ENCODE measurements at places on chromosomes 11 and 22. TPM values are rescaled to one million over a fixed set of nuclear protein-coding genes. Genes with fewer than 3 reads are reported as not detected.

The SHANK2 gene
- not detected for polyA plus RNA-seq

The C11orf87 gene
- polyA plus RNA-seq: not detected

The C11orf86 gene
- polyA plus RNA-seq: not detected

The PLAAT4 gene
- polyA plus RNA-seq: 0.88 TPM

The GAL3ST3 gene
- polyA plus RNA-seq: 0.24 TPM

The EMID1 gene
- polyA plus RNA-seq: 0.56 TPM

The HDHD5 gene
- 49.5 TPM for polyA plus RNA-seq

The TOP3B gene
- 28.3 TPM for polyA plus RNA-seq

The BIRC3 gene
- polyA plus RNA-seq: 0.28 TPM

The KDM4D gene
- polyA plus RNA-seq: 1.3 TPM

The MS4A4A gene
- 0.19 TPM for polyA plus RNA-seq

The OR4D5 gene
- polyA plus RNA-seq: not detected

The DUSP8 gene
- polyA plus RNA-seq: 6.0 TPM

The MTA2 gene
- 30.2 TPM for polyA plus RNA-seq

The CEP126 gene
- 2.9 TPM for polyA plus RNA-seq

The MRGPRE gene
- polyA plus RNA-seq: not detected

The OR4D6 gene
- polyA plus RNA-seq: not detected

The IRAG1 gene
- polyA plus RNA-seq: 0.22 TPM

The MMP7 gene
- polyA plus RNA-seq: 0.65 TPM

The PATE4 gene
- not detected for polyA plus RNA-seq

The MMP13 gene
- polyA plus RNA-seq: not detected

The F2 gene
- polyA plus RNA-seq: 0.10 TPM

The OVCH2 gene
- not detected for polyA plus RNA-seq

The OR8I2 gene
- polyA plus RNA-seq: not detected

The CYB5R2 gene
- polyA plus RNA-seq: 5.0 TPM

The KCNK4 gene
- 0.19 TPM for polyA plus RNA-seq

The SOX6 gene
- polyA plus RNA-seq: 0.14 TPM

The IFITM1 gene
- 24.6 TPM for polyA plus RNA-seq

The HTR3A gene
- not detected for polyA plus RNA-seq

The RFPL3 gene
- not detected for polyA plus RNA-seq

The OR52N4 gene
- polyA plus RNA-seq: 0.08 TPM

The GAS2 gene
- polyA plus RNA-seq: 0.54 TPM

The HPS4 gene
- polyA plus RNA-seq: 28.4 TPM

The NLRX1 gene
- 18.3 TPM for polyA plus RNA-seq

The BTBD18 gene
- polyA plus RNA-seq: not detected

The SAA4 gene
- not detected for polyA plus RNA-seq

The ANKK1 gene
- not detected for polyA plus RNA-seq

The DAGLA gene
- polyA plus RNA-seq: 2.9 TPM

The LDHAL6A gene
- polyA plus RNA-seq: not detected

The FAM227A gene
- polyA plus RNA-seq: 0.58 TPM

The TRPC6 gene
- polyA plus RNA-seq: not detected

The PPM1F gene
- polyA plus RNA-seq: 110 TPM

The SLC43A3 gene
- polyA plus RNA-seq: 124 TPM

The CCDC73 gene
- polyA plus RNA-seq: not detected

The DEUP1 gene
- not detected for polyA plus RNA-seq

The RAB36 gene
- 3.3 TPM for polyA plus RNA-seq

The BBOX1 gene
- polyA plus RNA-seq: not detected

The MS4A6A gene
- polyA plus RNA-seq: 5.0 TPM

The TRIM48 gene
- polyA plus RNA-seq: not detected

The ART5 gene
- polyA plus RNA-seq: not detected

The KRTAP5-7 gene
- 0.08 TPM for polyA plus RNA-seq

The TEF gene
- 4.0 TPM for polyA plus RNA-seq

The UEVLD gene
- 9.2 TPM for polyA plus RNA-seq

The CLDN5 gene
- polyA plus RNA-seq: 252 TPM

The KRTAP5-9 gene
- polyA plus RNA-seq: 0.28 TPM

The CDKN1C gene
- polyA plus RNA-seq: 4.1 TPM

The GRK2 gene
- polyA plus RNA-seq: 73.1 TPM

The TIMP3 gene
- polyA plus RNA-seq: 0.27 TPM

The CLCF1 gene
- 8.7 TPM for polyA plus RNA-seq

The NXPE2 gene
- not detected for polyA plus RNA-seq
